NCI-H1417 (cell line): ENCODE measurements at places on chromosomes 6 and 20.

DNA sequence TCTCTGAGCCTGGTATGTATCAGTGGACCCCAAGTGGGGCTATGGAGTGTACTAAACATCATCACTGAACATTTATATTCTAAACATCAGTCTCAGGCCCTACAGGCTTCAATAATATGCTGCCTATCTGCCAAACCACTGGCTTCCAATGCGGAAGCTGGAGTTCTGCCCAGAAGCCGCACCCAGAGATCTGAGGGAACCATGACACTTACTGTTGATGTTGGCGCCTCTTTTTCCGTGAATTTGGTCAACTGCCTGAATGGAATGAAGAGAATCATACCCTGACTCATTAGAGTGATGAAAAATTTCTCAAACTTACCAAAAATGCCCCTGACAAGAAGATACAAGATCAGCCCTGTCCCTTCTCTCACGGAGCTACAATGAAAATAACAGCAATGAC lies 66.2 kb downstream of the SLC22A23 start:
- no peak for DNase-seq

- no peak for DNase-seq
Measured at GRCh38 chr6:36200154-36200891, 3.8 kb downstream of the BRPF3 start.

DNA sequence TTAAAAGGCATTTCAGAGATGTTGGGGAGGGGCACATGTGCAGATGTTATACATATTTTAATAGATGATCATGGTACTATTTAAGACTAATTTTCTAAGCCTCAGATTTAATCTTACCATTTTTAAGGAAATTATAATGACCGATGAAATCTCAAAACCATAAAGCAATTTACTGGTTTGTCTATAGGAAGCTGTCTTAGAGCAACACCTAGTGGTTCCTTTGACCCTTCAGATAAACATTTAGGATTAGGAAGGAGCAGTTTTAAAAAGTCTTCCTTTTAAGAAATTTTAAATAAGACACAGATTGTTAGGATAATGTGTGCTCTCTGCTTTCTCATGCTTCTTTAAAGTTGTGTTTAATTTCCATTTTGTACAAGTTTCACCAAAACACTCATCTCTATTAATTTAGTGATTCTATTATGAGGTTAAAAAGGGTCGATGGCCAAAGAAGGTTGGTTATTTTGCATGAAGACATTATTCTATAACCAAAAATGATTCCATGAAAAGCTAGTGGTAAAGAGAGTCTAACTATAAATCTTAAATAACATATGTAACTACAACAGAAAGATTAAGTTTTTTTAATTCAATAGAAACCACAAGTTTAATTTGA lies 376.4 kb downstream of the HACE1 start:
- DNase-seq, result peak; percentile 60

DNA sequence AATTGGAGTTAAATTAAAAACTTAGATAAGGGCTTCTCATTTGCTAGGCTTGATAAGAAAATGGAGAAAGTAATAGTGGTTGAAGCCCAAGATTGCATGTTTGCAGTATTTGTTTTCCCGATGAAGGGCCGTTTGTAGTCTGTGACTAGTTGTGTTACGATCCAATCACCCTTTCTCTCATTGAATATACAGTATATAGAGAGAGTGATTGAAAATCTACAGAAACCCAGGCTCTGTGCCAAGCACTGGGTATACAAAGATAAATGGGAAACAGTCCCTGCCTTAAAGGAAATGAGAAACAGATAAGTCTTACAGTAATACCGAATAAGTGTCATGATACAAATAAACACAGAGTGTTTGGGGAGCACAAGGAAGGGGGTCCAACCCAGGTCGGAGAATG lies 55.2 kb upstream of the CDKAL1 start:
- no peak for DNase-seq

DNA sequence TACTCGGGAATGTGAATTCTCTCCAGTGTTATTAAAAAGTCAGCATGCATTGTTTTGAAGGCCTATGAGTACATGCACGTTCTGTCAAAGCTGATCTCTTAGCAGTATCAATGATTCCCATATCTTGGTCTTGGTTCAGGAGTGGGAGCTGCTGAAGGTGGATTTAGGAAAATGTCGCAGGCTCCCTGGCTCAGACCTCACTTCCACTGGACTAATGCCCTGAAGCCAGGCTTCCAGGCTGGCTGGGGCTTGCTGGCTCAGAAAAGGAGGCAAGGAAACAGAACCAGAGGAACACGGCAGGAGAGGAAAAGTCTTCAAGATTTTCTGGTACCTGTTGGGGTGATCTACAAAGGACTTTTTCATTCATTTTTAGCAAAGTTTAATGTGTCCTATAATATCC lies 81.6 kb downstream of the OLIG3 start:
- no peak for DNase-seq

- DNase-seq, result peak; percentile 8
Measured at GRCh38 chr6:38443352-38444144, 196.2 kb downstream of the BTBD9 start.

GRCh38 chr20:51388227-51388626 lies 154.3 kb downstream of the NFATC2 start:
- no peak for DNase-seq

- DNase-seq, result peak; percentile 22
Measured at GRCh38 chr20:63402181-63402859, 41.2 kb upstream of the CHRNA4 start.

DNA sequence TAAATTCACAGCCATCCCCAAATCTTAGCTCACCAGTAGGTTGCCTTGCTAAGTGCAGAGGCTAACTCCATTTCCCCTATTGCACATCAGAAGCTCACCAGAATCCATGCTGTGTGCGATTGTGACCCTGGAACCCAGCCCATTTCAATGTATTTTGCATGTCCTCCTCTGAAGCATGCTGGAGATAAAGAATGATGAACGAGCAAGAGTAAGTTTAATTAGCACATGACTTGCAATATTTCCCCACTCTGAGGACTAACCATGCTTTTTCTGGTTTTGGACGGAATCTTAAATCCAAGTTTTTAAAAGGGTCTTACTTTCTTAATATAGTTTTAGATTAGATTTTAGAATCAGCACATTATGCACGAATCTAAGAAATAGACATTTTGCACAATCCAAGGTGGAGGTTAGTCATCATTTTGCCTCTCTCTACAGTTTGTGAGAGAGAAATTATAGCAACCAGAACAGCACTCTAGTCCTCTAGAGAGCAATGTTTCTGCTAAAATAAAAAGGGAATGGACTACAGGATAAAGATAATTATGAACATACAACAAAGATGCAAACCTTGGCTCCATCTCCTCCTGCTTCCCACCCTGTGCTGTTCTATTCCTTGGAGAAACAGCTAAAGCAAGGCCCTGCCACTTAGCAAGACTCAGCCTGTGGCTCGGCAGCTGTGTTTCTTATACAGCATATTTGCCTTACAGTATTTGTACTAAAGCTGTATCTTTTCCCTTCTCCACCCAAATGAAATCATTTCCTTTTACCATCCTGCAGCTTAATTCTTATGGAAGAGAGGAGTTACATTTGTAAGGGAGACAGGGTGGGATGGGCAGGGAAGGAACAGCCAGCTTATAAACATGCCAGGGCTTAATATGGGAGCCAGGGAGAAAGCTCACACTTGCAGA lies 24.9 kb upstream of the LAMA4 start:
- DNase-seq, result no peak

- no peak for DNase-seq
Measured at GRCh38 chr6:33880104-33880678, 76.4 kb upstream of the MLN start.

- DNase-seq, result peak; percentile 89
Measured at GRCh38 chr20:8722277-8722928, 346.5 kb upstream of the PLCB4 start.

DNA sequence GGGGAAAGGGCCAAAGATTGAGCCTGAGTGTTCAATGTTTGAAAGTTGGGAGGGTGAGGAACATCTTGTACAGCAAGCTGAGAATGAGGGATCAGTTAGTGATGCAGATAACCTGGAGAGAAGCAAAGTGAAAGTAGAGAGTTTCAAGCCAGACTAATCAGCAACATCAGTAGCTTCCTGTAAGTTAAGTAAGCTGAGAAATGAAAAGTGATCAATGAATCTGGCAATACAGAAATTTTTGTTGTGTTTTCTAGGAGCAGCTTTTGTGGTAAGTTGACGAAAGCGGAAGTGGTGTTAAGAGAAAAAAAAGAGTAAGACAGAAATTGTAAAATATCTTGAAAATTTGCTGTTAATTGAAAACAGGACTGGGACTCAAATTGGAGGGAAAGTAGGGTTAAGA lies 855.5 kb upstream of the MAP3K7 start:
- no peak for DNase-seq

- no peak for DNase-seq
Measured at GRCh38 chr20:14523090-14523489, 185.7 kb upstream of the FLRT3 start.

- no peak for DNase-seq
Measured at GRCh38 chr20:10563935-10564492, 109.8 kb downstream of the JAG1 start.

GRCh38 chr6:134472661-134473060 lies 154.7 kb upstream of the SGK1 start:
- no peak for DNase-seq

DNA sequence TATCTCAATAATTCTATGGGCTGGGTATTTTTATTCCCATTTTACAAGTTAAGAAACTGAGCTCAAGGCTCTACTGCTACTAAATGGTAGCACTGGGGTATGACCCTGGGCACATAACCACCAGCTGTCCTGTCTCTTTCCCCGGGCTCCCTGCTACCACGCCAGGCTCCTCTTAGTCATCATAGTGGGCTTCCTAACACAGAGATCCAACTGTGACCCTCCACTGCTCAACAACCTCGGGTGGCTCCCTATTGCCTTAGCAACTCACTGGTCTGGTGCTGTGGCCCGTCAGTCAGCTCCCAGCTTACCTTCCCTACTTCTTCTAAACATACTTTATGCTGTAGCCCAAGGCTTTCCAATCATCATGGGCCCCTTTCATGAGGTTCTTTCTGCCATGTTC lies 4.5 kb downstream of the KIAA1755 start:
- DNase-seq, result no peak

DNA sequence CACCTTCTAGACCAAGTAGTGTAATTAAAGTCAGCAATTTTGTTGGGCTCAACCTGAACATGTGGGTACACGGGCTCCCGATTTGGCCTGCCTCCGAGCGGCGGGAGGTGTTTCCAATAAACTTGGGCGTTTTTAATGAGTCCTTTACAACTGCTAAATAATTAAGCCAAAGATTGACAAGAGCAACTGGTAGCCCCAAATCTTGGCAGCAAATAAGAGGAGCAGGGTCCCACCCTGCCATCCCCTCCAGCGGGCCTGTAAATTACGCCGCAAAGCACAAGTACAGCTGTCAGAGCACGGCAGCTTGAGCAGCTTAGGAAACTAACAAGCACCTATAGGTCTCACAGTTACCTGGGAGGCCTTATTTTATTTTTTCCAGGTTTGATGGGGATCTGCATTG lies 217.1 kb downstream of the BMP7 start:
- DNase-seq, result no peak

- DNase-seq, result no peak
Measured at GRCh38 chr6:108564178-108564577, 3.5 kb downstream of the FOXO3 start.

DNA sequence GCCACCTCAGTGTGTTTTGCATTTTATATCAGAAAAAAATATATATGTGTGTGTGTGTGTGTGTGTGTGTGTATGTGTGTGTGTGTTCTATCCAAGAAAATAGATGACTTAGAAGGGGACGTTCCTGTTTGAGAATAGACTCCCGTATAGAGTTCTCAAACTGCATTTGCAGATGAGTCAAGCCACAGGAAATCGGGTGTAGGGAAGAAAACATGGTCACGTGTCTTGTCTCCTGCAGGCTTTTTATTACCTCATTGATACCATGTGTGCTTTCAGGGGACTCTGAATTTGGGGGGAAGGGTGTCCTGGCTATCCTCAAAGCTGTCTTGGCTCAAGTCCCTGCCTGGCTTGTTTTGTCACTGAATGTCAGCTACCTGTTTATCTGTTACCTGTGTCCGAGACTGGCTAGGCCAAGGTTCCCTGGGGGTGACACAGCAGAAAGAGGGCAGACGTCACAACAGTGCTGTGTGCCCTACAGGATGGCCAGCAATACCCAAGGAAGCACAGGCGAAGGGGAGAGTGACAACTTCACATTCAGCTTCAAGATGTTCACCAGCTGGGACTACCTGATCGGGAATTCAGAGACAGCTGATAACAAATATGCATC lies 55.7 kb upstream of the NOP56 start:
- no peak for DNase-seq

- peak; percentile 73 for DNase-seq
Measured at GRCh38 chr20:31670371-31671228, 32.9 kb downstream of the COX4I2 start.

GRCh38 chr20:59948828-59949720 lies 8.9 kb downstream of the FAM217B start:
- peak; percentile 49 for DNase-seq

GRCh38 chr6:110399219-110400071 lies 15.9 kb downstream of the DDO start:
- no peak for DNase-seq

DNA sequence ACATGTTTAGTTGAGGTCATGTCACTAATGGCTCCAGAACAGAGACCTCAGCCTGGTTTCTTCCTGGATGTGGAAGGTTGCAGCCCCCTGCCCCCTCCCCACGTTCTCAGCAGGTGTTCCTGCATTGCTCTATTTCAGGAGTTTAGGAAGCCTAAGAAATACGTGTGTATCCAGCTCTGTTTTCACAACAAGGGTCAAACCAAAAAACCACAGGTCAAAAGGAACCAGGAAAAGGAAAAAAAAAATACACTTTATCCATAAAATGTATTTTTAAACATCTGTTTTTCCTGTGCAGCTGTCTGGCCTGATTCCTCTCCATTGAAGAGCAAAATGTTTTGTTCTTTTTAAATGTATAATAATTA lies 107.9 kb upstream of the PLEKHG1 start:
- DNase-seq, result no peak

GRCh38 chr6:56346958-56347357 lies 99.6 kb upstream of the COL21A1 start:
- no peak for DNase-seq

- DNase-seq, result no peak
Measured at GRCh38 chr20:17843246-17844132, 125.1 kb downstream of the SNX5 start.

GRCh38 chr20:62163485-62163865 lies 19.4 kb upstream of the MTG2 start:
- no peak for DNase-seq

DNA sequence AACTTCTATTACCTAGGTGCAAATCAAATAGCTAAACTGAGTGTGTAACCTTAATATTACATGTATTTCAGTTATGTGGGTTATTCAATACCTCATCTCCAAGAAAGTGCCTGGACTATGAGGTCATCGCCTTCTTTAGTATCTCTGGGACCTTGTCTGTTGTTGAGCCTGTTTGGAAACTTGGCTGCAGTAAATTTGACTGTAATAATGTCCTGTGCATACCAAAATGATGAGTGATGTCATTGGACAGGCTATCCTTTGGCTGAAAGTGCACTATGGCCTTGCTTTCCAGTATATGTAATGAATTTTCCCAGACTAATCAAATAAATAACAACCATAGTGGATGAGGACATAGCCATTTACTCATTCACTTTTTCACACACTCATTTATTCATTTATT lies 455.1 kb downstream of the ADGRB3 start:
- no peak for DNase-seq
